Body of pancreas (tissue), 4 donors: ENCODE measurements at places on chromosomes 3 and 15. TPM values are rescaled to one million over a fixed set of nuclear protein-coding genes. Genes with fewer than 3 reads are reported as not detected.
A peak's percentile ranks its signal among the peaks of the same experiment; 100 is the strongest.

C15orf62 gene
- total RNA-seq = 0.26 TPM

NGLY1 gene
- 26.2 TPM for total RNA-seq

PCSK6 gene
- 10.1 TPM for total RNA-seq

SATB1 gene
- 36.1 TPM for total RNA-seq

UROC1 gene
- total RNA-seq = not detected

NRROS gene
- 1.8 TPM for total RNA-seq

- no peak overlapping the region for H3K4me3 ChIP-seq
- H3K36me3 ChIP-seq = no peaks in the 10 kb centered on the region
- peak overlapping the region; percentile 79 for H3K27ac ChIP-seq
- H3K27me3 ChIP-seq = no peaks in the 10 kb centered on the region
These were observed 31.8 kb upstream of the ALDH1L1 start for GRCh38 chr3:126212250-126212619.

GRCh38 chr15:45162771-45163507 is 24.8 kb downstream of the SHF start:
- peak; percentile 87 for DNase-seq
- H3K27me3 ChIP-seq = no peaks in the 10 kb centered on the region
- H3K4me3 ChIP-seq = no peak overlapping the region
- H3K4me1 ChIP-seq = peaks cover 28% of the 10 kb centered on the region

DNA sequence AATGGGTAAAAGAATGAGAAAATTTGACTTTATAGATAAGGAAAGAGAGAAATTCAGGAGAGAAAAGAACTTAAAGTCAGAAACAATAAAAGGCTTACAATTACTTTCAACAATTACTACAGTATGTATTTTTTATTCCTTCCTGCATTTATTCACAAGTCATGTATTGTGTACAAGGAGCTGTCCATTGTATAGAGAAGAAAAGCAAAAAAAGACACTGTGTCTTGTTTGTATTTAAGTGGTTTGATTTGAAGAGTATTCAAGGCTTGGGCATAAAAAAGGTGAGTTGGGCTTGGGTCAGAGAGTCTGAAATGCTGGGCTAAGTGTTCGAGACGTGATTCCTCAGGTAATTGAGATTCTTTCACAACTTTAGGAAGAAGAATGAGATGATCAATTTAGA is 394.2 kb upstream of the ROBO2 start:
- DNase-seq = no peak
- H3K4me1 ChIP-seq = no peaks in the 10 kb centered on the region
- no peaks in the 10 kb centered on the region for H3K27me3 ChIP-seq
- H3K27ac ChIP-seq = no peak overlapping the region
- no peak overlapping the region for H3K4me3 ChIP-seq

DNA sequence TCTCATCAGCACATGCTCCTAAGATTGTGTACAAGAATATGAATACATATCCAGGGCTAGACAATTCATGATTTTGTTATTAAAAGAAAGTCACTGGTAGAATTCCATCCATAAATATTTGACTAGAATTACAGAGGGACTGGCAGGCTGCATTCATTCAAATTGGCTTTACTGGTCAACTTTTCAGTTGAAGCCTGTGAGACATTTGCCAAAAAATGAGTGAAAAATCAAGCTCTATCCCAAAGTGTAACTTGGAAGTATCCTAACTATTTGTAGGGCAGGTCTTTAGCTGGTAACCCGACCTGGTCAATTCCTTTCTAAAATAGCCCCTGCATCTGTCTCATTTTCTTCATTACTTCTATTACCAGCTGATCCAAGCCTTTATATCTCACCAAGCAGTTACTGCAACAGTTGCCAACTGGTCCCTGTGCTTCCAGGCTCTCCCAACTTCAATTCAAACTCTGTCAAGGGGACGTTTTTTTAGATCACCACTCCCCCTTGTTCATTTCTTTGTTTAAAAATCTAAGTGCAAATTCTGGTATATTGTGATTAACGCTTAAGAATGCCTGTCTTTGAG is 173.1 kb upstream of the TBL1XR1 start:
- DNase-seq = no peak
- H3K27me3 ChIP-seq = no peaks in the 10 kb centered on the region
- no peaks in the 10 kb centered on the region for H3K36me3 ChIP-seq
